ENCODE measurements at places on chromosomes 4 and X.

GRCh38 chr4:38782452-38783108 is at the start of gene TLR10:
Gene TLR10 (minus strand): TSS chr4:38782990. CDS start chr4:38775590, 7,400 bp downstream.
- peak; percentile 64 for DNase-seq

- DNase-seq: peak; percentile 86
Observed at GRCh38 chr4:8410641-8411271, 29.8 kb downstream of the ACOX3 start.

DNA sequence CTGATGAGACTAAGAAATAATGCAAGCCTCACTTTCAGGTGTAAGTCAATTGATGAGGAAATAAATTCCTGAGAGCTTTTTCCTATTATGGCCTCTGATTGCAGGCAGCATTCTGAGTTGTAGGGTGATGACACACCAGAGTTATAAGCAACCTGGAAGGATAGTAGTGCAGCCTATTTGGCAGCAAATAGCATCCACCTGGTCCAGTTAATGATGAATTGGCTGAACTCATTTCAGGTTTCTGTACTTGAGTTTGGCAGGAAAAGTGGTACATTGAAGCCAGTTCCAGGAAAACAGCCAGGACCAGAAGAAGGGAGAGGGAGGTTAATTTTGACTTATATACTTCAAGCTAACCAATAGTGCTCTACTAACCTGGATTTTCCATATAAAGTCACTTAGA is 316.8 kb downstream of the NAF1 start:
- DNase-seq: no peak

- no peak for DNase-seq
Observed at GRCh38 chr4:74291471-74291870, 16.8 kb upstream of the EPGN start.

GRCh38 chr4:22900876-22901275 is 208.1 kb downstream of the GBA3 start:
- DNase-seq: peak; percentile 15

DNA sequence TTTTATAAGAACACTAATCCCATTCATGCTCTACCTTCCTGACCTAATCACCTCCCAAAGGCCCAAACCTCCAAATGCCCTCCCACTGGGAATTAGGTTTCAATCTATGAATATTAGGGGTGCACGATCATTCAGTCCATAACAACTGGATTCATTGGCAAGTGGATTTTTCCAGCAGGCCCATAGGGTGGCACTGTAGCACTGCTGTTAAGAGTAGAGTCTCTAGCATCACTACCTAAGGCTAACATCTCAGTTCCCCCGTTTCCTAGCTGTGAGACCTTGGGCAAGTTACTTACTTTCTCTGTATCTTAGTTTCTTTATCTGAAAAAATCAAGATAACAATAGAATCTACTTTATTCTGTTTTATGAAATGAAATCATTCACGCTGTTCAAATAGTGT is 315.8 kb downstream of the STIM2 start:
- DNase-seq: peak; percentile 58

- no peak for DNase-seq
Observed at GRCh38 chr4:48025005-48025404, 8.4 kb downstream of the NIPAL1 start.

DNA sequence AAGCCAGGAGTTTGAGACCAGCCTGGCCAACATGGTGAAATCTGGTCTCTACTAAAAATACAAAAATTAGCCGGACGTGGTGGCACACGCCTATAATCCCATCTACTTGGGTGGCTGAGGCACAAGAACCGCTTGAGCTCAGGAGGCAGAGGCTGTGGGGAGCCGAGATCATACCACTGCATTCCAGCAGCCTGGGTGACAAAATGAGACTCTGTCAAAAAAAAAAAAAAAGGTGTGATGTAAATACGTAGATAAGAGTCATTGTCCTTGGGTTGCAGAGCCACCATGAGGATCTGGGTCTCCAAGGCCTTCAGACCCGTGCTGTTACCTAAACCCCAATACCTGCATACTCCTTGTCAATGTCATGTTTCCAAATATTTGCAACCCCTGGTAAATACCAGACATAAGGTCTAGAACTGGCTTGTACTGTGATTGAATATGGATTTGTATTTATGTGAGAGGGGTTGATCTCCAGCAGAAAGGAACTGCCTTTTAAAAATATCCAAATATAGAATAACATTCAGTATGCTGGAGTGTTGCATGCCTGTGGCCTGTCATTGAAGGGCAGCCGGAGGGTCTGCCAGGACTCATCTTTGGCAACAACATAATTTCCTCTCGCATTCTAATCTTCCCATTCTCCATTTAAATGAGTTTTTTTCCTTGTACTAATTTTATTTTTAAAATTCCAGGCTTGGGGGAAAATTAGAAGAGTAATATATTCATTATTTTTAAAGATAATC is 40.4 kb downstream of the ATXN3L start:
- no peak for DNase-seq
